NCI-H1092 (cell line): ENCODE measurements at places on chromosomes 7 and 10.

DNA sequence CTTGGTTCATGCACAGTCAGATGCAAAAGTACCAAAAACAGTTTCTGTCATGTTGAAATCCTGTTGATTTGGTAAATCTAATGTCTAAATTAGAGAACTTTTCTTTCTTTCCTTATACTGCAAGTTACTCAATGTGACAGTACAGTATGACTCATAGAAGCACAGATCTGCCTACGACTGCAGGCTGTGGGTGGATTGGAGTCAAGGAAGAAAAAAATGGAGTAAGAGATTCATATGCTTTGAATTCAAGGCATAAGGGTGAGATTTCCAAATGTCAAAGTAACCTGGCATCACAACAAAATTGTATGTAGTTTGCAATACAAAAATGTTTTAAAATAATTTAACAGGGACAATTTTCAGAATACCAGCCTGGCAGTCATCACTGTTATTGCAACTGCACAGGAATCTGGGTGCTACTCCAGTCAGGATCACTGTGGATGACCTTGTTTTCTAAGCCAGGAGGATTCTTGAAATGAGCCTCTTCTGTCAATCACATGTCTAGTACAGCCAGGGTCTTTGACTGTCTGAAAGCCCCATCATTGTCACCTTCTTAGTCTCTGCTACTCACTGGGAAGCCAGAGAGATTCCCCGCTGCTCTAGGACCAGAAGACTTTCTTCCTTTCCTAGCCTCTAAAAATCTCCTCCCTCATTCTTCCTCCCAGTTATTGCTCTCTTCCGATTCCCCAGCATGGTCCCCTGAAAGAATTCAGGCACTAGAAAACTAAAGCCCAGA, 83.6 kb downstream of the CD36 start:
- DNase-seq, result no peak

DNA sequence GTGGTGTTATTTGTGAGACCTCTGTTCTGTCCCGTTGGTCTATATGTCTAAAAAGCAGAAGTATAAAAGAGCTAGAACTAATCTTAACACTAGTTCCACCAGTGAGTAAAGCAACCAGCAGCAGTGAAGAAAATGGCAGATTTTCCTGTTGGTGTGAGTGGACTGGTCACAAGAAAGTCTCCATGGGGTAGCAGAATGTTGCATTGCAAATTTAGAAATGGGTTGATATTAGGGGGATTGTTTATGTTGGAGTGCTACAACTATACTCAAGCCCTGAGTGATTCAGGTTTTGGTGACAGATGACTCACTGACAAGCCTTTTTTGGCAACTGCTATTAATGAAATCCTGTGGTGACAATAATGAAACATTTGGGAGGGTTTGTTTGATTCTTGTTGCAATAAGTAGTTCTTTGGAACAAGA, 5.6 kb downstream of the AVL9 start:
- no peak for DNase-seq

DNA sequence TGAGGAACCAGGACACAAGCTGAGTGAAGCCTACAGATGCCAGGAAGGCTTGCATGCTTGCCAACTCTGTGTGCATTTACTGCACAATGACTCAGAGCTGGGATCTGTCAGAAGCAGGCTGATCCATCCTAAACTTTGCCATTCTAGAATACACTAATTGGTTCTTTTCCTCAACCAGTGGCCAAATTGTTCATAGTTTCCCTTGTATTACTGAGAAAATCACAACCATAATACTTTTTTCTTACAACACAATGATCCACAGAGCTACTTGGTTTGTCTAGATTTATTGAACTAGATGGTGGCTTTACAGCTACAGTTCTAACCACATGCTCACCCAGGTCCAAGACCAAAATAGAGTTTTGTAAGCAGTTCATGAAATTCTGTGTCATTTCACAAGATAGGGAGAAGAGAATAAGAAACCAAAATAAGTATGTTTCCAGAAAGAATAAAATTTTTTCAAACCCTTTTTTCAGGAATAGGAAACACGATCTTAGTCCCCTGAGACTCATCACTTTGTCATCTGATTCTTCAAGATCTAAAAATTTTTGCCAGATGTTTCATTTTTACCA, 21.0 kb upstream of the LRRC17 start:
- DNase-seq, result no peak

DNA sequence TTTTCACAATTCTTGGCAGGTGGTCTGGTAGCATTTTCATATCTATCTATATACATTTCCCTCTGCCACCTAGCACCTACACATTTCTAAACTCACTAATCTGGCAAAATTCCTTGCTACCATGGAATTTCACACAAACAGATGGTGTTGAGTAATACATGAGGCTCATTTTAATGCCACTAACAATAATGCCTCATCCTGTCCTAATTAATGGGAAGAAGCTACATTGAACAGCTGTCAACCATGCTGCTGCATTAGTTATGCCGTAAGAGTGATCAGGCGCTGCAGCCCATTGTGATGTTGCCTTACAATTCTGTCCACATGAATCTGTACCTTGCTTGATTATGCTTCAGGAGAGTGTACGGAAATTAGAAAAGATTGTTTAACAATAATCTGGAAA, 23.2 kb downstream of the COL1A2 start:
- no peak for DNase-seq

- DNase-seq, result peak; percentile 80
Observed at GRCh38 chr7:132577206-132578049, 1.2 kb upstream of the PLXNA4 start.

DNA sequence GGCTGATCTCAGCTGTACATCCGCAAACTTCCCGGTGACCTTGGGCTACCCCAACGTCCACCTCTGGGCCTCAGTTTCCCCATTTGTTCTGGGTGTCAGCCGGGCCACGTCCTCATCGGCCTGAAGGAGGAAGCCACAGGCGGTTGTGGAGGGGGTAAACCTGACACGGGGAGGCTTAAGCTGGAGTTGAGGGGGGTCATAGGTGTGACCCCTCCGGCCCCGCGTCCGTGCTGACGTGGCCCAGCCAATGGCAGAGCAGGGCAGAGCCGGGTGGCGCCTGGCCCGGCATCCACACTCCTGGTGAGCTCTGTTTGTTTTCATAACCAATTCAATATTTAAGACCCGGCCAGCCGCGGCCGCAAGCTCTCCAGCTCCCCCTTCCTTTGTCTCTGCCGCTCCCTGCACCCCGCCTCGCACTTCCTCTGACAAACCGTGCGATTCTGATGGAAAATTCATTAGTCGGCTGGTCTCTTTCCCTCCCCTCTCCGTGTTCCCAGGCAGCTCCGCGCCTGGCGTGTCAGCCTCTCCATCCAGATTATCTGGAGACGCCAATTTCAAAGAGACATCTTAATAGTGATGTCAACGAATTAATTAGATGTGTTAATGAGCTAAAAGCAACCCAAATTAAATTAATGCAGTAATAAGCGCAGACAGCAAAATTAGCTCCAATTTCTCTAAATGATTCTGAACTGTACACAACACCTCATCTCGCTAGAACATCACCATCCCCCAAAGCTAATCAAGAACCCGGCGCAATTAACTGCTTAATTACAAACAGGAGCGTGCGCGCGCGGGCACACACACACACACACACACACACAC, 55.4 kb downstream of the MICALL2 start:
- DNase-seq, result peak; percentile 46

GRCh38 chr7:43443381-43443780, 139.5 kb upstream of the STK17A start:
- no peak for DNase-seq

DNA sequence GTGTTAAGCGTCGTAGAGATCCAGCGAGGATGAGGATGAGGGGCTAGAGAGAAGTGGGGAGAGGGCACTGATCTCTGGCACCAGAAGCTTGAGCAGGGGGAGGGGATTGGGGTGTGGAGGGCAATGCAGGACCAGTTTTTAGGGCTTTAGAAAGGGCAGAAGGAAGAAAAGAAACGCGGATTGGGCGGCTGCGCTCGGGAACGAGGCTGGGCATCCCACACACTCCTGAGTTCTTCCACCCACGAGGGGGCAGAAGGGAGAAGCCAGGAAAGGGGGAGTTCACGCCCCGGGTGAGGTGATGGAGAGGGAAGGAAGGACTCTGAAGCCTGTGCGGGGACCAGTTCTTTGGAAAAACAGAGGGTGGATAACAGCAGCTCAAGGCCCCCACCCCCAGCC, 6.1 kb upstream of the VGF start:
- no peak for DNase-seq

- no peak for DNase-seq
Observed at GRCh38 chr10:26474026-26474425, 35.9 kb downstream of the APBB1IP start.

DNA sequence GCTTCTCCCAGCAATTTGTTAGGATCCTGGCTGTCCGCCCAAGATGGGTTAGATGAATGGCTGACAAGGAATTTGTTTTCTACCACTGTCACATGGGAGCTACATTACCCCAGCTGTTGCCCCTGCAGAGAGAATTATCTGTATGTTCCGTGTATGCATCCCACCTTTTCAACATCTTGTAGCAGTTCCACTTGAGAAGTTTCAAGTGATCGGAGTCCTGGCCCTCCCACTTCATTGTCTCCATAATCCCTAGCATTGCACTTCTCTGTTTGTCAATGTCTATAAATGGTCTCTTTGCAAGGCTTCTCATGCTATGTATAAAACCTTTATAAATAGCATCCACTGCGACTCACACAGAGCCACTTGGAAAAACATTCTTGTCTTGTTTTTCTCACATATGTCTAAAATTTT, 972.5 kb downstream of the CNTNAP2 start:
- DNase-seq, result no peak

GRCh38 chr10:7161484-7162250, 249.2 kb downstream of the SFMBT2 start:
- DNase-seq, result no peak

- DNase-seq, result no peak
Observed at GRCh38 chr7:151138153-151138851, 29.2 kb downstream of the GBX1 start.

DNA sequence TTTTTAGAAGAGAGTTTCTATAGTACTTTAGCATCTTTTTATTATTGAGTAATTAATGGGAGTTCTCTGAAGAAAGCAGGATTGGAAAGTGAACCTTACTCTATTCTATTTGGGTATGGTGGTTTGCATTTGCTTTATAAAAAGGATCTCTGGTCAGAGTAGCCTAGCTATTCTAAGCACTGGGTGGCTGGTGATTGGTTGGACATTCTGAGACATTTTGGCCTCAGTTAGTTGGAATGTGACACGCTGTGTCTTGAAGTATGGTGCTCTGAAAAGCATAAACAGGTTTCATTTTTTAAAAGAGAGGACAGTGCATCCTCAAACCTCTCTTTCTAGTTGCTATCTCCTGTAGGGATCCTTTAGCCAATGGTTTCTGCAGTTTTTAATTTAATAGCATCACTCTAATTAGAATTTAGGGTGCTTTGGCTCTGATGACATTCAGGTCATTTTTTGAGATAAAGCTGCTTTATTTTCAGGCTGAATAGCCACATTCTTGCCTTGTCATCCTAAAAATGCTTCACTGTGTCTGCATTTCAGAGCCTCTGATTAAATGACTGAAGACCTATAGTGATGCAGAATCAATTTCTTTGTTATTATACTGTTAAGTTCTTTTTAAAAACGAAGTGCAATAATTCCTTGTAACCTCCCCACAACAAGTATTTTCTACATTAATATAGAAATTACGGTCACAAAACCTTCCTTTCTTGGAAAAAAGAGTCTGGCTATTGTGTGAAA, 20.6 kb downstream of the TMEM178B start:
- no peak for DNase-seq

- DNase-seq, result no peak
Observed at GRCh38 chr7:66950763-66951162, 29.7 kb downstream of the TMEM248 start.

- no peak for DNase-seq
Observed at GRCh38 chr7:13628239-13629001, 361.0 kb downstream of the ETV1 start.

DNA sequence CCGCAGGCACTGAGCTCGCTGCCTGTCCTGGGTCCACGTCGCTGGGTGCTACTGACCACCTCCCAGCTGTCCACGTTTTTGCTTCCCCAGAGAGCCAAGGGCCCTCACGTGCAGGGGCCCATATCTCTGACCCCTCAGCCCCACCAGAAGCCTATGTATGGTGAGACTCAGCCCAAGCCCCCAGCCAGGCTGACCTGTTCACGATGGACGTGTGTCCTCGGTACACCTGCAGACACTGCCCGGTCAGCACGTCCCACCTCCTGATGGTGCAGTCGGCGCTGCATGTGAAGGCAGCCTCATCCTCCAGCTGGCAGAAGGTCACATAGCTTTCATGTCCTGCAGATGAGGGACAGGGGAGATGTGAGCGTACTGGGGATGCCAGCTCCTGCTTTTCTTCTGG, 9.9 kb downstream of the WDR86 start:
- no peak for DNase-seq
